ENCODE measurements at places on chromosomes 4 and X. TPM values are rescaled to one million over a fixed set of nuclear protein-coding genes. Genes with fewer than 3 reads are reported as not detected.

The SSX3 gene
- total RNA-seq, result not detected

The TAF7L gene
- total RNA-seq, result not detected

The ADH1B gene
- total RNA-seq, result 126 TPM

The ZFP42 gene
- not detected for total RNA-seq

The C1QTNF7 gene
- 2.3 TPM for total RNA-seq

The UCP1 gene
- not detected for total RNA-seq

The EOLA2 gene
- total RNA-seq, result 35.0 TPM

The KIAA0232 gene
- total RNA-seq, result 45.0 TPM

The PRR27 gene
- not detected for total RNA-seq

The FRG2 gene
- total RNA-seq, result not detected

The QRFPR gene
- not detected for total RNA-seq

The XAGE1A gene
- 0.54 TPM for total RNA-seq

The ASMT gene
- total RNA-seq, result 2.2 TPM

The WWC2 gene
- 122 TPM for total RNA-seq

The IL1RAPL2 gene
- not detected for total RNA-seq

The PPP1R2C gene
- not detected for total RNA-seq

The CT55 gene
- not detected for total RNA-seq

The MAGEA1 gene
- total RNA-seq, result not detected

The SPIN2A gene
- total RNA-seq, result 0.20 TPM

The TMEM156 gene
- total RNA-seq, result 0.30 TPM

All from upper lobe of left lung (tissue), 6 donors.